ENCODE measurements at places on chromosomes 3 and 15.

GRCh38 chr3:32995098-32995497 is 43.7 kb downstream of the CCR4 start:
- DNase-seq: peak; percentile 40

DNA sequence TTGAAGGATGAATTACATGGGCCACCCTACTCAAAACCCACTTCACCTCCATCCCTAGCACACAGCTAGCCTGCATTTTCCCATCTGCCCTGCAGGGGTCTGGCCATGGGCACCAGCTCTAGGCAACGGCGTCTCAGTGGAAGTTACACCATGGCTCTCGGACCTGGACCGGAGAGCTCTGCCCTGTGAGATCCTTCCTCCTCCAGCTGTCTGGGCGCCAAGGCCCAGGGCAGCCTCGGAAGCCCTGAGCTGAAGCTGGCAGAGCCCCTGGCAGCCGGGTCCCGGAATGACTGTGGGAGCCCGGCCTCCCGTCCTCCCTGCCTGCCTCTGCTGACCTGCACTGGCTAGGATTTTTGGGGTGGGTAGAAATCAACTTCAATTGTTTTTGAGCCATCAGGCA is 98.9 kb downstream of the CHSY1 start:
- peak; percentile 26 for DNase-seq

GRCh38 chr3:151998744-151999143 is 125.3 kb downstream of the SUCNR1 start:
- no peak for DNase-seq

DNA sequence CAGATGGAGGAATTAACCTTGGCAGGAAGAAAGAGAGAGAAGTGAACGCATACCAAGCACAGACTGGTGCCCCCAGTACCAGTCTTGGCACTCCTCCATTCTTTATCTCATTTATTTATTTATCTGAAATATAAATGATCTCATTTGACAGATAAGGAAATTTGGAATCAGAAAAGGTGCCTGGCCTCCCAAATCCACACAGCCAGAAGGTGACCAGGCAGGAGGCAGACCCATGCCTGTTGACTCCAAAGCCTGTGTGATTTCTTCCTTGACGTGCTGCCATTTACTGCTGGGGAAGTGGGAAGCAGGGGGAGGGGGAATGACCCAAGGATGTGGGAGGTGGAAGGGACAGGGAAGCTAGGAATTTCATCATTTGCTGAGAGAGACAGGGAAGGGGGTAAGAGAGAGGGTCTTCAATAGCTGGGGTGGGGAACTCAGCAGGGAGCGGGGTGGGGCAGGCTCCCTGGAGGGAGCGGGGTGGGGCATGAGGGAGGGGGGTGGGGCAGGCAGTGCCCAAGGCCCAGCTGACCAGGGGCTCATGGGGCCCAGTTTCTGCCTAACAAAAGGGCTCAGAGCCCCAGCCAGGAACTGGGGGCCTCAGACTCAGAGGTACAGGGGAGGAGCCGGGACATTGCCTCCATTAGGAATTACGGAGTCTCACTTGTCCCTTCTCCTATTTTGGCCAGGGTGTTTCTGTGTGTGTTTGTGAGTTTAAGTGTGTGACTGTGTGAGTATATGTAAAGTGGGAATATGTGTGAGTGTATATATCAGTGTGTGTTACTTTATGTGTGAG is 63.0 kb downstream of the MINAR1 start:
- no peak for DNase-seq

- DNase-seq: no peak
Measured at GRCh38 chr3:155809181-155809580, 3.1 kb upstream of the C3orf33 start.

DNA sequence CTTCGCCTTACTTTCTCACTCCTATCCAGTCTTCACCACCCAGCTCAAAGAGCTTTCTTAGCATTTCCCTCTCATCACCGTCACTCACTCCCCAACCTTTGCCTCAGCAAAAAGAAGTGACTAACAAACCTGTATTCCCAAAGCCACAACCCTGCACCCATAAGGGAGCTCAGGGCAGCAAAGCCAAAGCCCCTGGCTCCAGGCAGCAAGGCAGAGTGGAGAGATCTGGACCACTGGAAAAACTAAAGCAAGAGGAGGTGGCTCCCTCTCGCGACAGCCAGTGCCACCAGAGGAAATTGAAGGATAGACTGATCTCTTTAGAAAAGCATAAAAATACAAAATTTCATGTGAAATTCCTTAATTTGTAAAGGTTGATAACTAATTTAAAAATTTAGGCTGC is 25.1 kb upstream of the CDCP1 start:
- DNase-seq: no peak

DNA sequence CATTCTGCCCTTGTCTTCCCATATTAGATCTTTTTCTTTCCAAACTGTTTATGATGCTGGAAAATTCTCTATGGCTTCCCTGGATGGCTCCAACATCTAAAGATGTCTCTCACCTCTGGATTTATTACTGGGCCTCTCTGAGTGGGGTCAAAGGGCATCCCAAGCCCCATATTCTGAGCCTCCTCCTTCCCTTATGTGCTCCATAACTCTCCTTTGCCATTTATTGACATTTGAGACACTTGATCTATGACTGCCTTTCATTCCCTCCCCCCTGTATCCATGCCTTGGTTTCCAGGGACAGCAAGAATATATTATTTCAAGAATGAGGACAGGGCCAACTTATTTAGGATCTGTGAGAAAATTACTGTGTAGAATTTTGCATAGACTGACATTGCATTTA is 369.3 kb upstream of the ONECUT1 start:
- no peak for DNase-seq

DNA sequence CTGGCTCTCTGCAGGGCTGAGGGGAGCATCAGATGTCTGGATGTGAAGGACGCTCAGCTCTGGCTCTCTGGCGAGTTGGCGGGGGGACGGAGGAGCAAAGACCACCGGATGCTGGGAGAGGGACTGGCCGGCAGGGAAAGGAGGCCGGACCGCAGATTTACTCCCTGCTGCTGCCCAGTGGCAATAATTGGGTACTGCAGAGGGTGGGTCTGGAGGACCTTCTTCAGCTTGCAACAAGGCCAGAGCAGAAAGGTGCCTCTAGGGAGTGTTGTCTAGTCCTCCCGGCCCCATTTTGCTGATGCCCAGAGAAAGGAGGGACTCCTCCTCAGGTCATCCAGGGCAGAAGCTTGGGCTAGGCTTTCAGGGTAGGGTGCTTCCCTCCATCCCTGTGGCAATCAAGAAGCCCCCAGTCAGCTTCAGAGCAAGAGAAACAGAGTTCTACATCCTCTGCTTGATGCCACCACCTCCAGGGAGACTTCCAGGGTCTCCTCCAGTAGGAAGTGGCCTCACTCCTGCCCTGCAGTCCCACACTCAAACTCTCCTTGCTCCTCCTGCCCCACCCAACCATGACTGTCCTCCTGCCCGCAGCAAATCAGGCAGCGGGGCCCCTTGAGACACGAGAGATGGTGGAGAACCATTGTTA is 20.3 kb upstream of the CSPG4 start:
- DNase-seq: peak; percentile 55

GRCh38 chr15:88543065-88543776 is 3.3 kb downstream of the DET1 start:
- no peak for DNase-seq

- DNase-seq: no peak
Measured at GRCh38 chr3:141106842-141107241, 55.7 kb downstream of the SPSB4 start.

DNA sequence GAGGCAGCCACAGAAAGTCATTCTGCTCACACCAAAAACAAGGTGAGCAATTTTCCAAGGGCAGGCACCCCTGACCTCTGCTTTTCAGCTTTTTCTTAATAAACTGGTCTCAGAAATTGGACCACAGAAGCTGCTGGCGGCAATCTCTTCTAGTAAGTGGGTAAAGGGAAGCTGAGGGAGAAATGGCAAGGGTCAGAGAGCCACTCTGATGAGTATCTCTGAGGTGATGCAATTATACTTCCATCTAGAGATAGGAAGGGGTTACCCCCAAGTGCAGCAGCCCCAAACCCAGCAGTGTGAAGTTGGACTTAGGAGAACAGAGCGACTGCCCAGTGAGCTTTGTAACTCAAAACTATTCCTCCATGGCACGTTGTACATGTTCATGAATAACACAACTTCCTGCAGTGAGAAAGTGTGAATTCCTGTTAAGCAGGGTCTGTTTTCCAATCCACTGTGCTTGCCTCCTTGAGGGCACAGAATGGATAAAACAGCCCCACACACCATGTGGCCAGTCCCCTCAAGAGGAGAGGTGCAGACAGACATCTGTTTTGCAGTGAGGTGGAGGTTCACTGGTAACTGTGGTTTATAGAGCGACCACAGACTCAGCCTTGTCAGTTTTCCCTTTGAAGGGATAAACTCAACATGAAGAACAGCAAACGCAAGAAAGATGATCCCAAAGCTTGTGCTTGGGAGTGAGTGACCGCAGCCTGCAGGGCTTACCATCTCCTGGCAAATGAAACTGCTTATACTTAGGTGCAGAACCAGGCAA is 683.4 kb upstream of the CFAP20DC start:
- DNase-seq: no peak

DNA sequence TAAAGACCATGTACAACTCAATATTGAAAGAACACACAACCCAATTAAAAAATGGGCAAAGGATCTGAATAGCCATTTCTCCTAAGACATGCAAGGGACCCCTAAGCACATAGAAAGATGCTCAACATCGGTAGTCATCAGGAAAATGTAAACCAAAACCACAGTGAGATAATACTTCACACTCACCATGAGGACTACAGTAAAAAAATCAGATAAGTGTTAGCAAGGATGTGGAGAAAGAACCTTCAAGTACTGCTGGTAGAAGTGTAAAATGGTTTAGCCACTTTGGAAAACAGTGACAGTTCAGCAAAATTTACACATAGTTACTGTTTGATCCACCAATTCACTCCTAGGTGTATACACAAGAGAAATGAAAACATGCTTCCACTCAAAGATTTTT is 30.1 kb upstream of the XIRP1 start:
- no peak for DNase-seq

- no peak for DNase-seq
Measured at GRCh38 chr3:187296058-187296457, 4.5 kb upstream of the MASP1 start.

DNA sequence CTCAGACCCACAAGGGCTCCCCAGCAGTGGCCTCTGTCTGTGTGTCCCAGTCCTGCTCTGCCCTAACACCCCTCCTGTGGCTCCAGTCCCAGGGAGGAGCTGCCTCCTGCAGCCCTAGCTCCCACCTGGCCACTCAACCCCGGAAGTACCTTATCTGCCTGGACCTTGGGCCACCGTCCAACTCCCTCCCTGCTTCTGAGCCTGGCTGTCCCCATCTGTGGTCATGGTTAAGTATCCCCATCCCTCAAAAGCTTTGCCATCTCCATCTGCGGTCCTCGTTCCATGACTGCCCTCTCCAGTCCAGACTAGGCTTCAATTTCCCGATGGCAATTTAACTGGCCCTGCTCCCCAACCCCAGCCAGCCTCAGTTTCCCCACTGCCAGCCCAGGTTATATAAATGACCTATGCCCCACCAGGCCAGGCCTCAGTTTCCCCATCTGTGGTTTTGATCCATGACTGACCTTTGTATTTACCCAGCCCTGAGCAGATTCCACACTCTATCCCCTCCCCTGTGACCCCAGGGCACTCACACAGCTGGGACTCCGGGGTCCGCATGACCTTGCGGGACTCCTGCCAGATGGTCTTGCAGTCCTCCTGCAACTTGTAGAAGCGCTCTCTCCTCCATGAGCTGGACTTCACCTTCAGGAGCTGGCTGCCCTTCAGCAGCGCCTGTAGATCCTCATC is 9.6 kb downstream of the PLCD1 start:
- DNase-seq: no peak

DNA sequence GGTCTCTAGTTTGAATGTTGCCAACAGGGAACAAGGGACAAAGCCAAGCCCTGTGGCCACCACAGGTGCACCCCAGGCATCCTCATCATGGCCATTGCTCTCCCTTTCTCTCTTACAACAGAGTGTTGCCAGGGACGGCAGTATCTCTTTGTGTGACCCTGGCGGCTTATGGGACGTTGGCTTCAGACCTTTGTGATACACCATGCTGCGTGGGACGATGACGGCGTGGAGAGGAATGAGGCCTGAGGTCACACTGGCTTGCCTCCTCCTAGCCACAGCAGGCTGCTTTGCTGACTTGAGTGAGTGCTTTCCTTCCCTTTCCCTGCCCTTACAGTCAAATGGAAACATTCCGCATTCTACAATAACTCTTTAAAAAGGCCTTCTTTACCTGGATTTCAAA is 38.2 kb downstream of the BOC start:
- no peak for DNase-seq

DNA sequence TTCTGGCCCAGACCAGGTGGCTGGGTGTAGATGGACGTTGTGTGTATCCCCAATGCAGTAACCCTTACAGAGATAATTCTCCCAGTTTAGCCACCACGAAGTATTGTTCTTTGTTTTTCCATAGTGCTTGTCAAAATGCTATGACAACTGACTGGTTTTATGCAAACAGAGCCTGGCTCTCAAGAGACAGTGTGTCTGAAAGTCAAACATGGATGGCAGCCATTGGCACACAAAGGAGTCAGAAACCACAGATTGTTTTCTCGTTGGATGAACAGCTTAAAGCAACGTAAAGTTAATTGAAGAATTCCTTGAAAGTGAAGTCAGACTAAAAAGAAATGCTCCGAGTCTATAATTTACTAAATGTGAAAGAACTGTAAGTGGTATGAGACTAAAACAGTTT is 91.2 kb downstream of the FILIP1L start:
- no peak for DNase-seq

DNA sequence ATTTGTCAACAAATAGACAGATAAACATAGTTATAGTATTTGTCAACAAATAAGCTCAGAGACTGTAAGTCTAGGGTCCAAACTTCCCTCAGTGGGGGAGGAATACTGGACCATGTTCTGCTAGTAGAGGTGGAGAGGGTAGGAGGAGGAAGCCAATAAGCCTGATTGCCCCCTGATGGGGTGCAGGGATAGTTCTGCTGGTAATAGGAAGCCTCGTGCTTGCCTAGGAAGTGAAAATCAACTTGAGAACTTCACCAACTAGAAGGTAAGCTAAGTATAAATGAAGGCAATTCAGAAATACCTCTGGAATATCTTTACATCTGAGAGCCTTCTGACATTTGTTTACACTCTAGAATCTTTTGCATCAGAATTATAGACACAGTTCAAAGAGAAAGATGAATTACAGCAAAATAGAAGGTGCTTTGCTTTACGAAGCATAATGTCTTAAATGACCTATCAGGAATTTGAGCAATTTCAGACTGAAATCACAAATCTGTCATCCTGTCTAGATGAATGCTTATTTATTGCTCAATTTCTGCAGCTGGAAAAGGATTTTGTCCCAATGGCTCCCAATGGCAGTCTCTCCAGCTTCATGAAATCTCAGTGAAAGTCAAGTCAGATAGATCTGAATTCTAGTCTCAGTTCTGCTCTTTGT is 225.6 kb upstream of the TBC1D5 start:
- DNase-seq: no peak

DNA sequence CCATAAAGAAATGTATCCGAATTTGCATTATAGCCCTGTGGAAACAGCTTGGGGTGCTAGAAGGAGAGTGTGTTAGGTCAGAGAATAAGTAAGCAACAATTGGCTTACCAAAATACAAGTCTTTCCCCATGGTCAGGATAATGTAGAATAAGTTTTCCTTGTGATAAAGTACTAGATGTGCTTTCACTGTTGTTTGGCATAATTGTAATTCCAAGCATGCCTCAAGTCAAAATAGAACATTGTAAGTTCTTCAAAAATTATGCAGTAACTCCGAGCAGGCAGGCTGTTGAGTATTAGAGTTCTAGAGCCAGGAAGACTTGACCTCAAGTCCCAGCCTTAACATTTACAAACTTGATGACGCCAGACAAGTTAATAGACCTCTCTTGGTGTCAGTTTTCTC is 242.0 kb downstream of the TUSC7 start:
- no peak for DNase-seq

Measured in activated CD4-positive, alpha-beta T cell treated with anti-CD3 and anti-CD28 coated beads, Interleukin-2, amount 50 U/mL, for 16 hours (primary cell).